ENCODE measurements at places on chromosomes 6 and 20.

DNA sequence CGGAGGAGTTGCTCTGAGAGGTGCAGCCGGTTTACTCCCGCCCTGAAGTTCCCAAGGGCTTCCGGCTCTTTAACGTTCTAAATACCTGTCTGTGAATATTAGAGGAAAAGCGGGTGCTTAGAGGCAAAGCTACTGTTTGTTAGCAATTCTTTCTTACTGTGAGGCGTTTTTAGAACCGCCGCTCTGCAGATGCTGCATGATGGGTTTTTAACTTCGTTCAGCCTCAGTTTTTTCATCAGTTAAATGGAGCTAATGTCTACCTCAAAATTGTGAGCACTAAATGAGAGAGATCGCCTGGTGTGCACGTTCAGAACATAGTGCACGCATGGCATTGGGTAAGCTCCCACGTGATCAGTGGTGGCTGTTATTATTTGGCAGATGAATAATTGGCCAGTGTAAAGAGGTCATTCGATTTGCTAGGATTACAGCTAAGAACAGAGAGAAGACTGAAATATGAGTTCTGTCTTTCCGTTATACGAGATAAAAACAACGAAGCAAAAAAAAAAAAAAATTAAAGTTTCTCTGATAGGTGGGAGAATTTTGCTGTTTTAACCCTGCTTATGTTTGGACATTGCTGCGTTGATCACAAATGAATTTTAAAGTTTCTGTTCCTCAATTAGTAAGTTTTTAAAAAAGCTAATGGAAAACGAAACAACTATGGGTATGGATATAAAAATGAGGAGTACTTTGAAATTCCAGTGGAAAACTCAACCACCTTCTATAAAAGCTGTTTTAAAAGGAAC is 660 bp upstream of the TFB1M start:
- peak; percentile 69 for DNase-seq

GRCh38 chr6:11685481-11686093 is 93.0 kb downstream of the ADTRP start:
- DNase-seq, result no peak

- no peak for DNase-seq
Observed at GRCh38 chr20:5836569-5836968, 86.4 kb downstream of the SHLD1 start.

DNA sequence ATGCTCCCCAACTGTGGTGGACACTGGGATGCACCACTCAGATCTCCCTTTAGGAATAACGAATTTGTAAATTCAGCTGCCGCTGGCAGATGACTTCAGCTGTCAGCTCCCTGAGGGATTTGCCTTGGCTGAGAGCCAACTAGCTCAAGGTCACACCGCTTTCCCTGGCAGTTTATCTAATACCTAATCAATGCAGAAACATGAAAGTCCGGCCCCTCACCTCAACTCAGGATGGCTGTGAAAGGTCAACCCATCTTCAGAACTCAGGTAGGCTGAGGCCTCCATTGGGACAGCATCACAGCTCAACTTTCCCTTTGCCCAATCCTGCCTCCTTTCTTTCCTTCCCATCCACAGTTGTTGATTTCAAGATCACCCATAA is 22.8 kb upstream of the SCGN start:
- DNase-seq, result no peak

DNA sequence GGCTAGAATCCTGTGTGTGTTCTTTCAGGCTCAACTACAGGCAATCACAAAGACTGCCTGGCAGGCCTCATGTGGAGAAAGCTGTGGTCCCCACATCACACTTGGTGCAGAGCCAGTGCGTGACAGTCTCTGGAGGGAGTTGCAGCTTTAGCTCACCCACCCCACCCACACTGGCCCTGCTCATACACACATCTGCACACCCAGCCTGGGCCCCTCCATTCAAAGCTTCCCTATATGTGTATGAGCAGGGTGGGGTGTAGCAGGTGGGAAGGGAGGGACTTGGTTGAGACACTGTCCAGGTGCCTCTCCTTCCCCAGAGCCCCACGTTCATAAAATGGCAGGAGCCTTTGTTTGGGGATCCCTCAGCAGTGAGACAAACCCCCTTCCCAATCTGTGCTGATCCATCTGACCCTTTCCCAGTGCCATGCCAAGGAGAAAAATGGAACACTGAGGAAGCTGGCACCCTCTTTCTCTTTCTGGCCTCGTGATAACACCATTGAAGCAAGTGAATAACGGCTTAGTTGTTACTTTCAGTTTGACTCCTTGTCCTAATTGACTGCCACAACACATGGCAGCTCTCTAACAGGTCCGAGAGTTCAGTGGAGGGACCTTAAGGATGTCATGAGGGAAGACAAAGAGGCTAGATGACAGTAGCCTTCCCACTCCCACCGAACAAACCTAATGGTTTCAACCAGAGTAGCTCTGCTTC is 53.8 kb upstream of the NRSN1 start:
- no peak for DNase-seq

DNA sequence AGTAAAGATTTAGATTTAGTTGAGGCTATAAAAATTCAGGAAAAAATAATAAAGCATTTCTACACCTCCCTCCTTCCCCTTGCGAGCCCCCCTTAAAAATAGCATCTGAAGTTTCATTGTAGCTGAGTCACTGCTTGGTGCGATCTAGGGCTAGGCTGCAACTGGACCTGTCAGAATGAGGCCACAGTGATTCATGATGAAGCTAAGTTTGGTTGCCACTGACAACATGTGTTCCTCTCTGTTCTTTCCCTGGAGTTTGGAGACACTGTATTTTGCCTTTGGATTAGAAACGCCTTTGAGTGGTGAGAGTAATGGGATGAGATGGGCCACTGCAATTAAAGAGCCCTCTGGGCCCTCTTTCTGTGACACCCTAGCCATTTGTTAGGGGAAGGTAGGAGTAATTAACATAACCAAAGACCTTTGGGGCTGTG is 334.1 kb downstream of the NRN1 start:
- no peak for DNase-seq

GRCh38 chr20:61271312-61272231 is 19.5 kb downstream of the CDH4 start:
- no peak for DNase-seq

DNA sequence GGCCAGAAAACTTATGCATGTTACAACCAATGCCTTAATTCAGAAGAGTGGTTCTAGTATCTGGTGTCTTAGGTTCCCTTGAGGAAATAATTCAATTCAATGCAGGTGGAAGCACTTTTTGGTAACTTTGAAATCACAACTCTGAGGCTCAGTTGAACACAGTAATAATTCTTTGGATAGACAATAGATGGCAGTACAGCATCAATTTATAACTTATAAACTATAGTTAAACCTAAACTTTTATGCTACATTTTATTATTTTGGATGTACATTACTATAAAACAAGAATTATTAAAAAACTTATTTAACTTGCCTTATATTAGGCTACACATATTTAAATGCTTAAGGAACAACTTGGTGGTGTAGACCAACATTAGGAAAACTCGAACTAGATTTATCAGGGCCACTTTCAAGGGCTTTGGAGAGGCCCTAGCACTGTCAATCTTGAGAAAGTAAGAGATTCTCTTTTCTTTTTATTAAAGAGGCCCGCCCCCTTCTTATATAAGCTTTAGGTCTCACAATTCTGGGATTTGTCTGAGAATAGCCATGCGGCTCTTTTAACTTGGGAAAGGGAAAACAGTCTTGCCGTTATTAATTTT is 85.9 kb downstream of the CRYBG1 start:
- no peak for DNase-seq
